Stimulated activated CD8-positive, alpha-beta memory T cell treated with anti-CD3 and anti-CD28 coated beads, Interleukin-4, amount 100 ng/mL, for 1 hour (primary cell): ENCODE measurements at places on chromosomes 16 and 17.

GRCh38 chr17:79207960-79208359 is 133.3 kb downstream of the ENGASE start:
- no peak for DNase-seq

DNA sequence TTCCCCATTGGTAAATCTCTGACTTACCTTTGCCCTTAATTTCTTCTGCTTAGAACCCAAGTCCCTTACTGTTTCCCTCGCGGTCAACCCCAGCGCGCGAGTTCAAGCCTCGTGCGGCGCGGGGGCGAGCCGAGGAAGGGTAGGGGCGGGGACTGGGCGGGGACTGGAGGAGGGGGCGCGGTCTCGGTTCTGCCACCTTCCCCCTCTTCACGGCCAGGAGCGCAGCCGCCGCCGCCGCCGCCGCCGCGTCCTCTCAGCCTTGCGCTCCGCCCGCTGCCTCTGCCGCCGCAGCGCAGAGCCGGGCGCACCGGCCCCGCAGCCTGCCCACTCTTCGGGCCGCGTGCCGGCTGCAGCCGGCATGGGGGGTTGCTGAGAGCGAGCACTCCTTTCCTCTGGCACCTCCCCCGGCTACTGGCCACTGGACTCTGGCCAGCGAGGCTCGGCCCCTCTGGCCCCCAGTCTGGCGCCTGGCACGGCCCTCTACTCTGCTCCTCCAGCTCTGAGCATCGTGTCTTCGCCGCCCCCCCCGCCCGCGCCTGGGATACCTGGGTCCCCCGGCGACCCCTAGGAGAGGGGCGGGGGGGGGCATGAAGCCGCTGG is at the start of gene RAPGEFL1:
RAPGEFL1 (plus strand) TSS at position 196 of the 600 bp plus-strand sequence; CDS start at position 588, 392 bp downstream.
- DNase-seq = peak; percentile 66

DNA sequence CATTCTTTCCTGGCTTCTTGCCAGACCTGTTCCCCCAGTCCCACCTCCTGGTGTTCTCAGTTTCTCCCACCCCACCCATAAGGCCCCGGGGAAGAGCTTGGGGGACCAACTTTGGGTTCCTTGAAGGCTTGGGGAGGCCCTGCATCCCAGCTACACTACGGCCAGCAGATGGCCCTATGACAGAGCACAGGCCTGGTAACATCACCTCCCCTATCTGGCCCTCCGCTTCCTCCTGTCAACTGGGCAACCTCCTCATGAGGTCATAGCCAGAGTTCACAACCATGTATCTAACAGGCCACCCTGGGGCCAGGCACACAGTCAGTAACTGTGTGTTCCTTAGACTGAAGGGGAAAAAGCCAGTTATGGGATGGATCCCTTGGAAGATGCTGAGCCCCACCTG is 31.4 kb downstream of the MYO15A start:
- no peak for DNase-seq

DNA sequence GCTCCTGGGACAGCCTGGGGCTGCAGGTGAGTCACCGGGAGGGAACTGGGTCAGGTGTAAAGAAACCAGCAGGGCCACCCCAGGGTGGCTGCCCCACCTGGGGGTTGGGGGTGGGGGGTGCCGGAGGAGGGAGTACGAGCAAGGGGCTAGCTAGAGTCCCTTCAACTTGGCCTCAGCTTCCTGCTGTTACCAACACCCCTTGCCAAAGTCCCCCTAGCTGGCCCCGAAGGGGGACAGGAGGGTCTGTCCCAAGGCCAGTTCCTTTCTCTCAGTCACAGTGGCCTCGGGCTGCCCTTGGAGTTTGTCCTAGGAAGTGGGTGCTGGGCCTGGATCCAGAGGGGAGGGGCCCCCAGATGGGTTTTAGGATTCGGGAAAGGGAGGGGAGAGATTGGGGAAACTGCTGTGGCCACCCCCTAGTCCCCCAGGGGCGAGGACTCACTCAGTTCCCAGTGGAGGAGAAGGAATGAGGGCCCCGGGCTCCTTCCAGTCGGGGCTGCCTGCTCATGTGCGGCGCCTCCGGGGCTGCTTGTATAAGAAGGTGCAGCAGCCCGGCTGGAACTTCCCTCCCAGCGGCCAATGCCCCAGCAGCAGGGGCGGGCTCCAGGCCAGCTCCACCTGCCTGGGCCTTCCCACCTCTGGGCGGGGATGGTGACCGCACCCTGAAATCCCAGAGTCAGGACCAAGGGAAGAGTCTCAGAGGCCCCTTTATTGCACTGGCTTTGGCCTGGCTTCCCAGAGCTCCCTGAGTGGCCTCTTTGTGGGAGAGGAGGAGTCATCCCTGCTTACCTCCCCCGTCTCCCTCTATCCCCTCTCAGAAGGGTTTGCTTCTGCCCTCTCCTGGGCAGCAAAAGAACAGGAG is 7.3 kb downstream of the ARHGAP27 start:
- DNase-seq = no peak

- DNase-seq = no peak
These were observed 1.5 kb downstream of the PDF start for GRCh38 chr16:69328854-69329316.

- no peak for DNase-seq
These were observed 3.4 kb upstream of the MLLT6 start for GRCh38 chr17:38701504-38702165.
